ENCODE measurements at places on chromosomes 7 and 10. TPM values are rescaled to one million over a fixed set of nuclear protein-coding genes. Genes with fewer than 3 reads are reported as not detected.
A peak's percentile ranks its signal among the peaks of the same experiment; 100 is the strongest.

VWA2 gene
- total RNA-seq, result 0.09 TPM

SH2D4B gene
- total RNA-seq, result 0.11 TPM

KCNIP2 gene
- 5.5 TPM for total RNA-seq

IGFBP3 gene
- total RNA-seq, result 29.0 TPM

GRCh38 chr10:5142199-5142598 is 42.8 kb downstream of the AKR1C8 start:
- DNase-seq, result no peak

DNA sequence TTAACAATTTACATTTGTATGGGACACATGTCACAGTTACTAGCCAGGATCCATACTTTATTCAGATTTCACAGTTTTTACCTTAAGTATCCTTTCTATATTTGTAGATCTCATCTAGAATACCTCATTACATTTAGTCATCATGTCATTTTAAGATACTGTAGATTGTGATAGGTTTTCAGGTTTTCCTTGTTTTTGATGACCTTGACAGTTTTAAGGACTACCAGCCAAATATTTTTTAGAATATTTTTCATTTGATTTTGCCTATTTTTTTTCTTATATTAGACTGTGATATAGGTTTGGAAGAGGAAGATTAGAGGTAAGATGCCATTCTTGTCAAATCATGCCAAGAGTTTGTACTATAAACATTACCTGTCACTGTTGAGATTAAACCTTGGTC is 460.3 kb downstream of the ANKRD7 start:
- DNase-seq, result no peak

- peak; percentile 81 for DNase-seq
Measured at GRCh38 chr7:4707217-4707741, 25.2 kb downstream of the FOXK1 start.

DNA sequence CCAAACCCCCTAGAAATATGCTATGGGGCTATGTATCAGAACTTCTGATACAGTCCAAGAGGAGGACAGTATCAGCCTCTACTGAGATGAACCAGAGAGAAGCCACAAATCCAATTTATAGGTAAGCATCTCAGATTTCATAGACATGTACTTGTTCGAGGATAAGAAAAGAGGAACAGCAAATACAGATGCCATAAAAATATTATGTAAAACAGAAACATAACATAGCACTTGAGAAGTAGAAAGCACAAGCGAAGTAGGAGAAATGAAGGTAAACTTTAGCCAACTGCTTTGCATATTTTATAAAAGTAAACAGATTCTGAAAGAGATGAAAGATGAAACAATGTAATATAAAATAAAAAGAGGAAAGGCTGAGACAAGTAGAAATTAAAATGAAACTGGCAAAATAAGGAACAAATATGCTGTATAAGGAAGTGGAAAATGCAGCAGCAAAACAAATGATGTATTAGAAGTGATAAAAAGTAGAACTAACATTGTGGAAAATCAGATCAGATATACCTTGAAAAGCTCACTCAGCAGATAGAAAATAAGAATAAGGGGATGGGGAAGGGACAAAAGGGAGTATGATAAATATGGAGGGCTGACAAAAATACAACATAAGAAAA is 135.1 kb downstream of the SKAP2 start:
- DNase-seq, result no peak

DNA sequence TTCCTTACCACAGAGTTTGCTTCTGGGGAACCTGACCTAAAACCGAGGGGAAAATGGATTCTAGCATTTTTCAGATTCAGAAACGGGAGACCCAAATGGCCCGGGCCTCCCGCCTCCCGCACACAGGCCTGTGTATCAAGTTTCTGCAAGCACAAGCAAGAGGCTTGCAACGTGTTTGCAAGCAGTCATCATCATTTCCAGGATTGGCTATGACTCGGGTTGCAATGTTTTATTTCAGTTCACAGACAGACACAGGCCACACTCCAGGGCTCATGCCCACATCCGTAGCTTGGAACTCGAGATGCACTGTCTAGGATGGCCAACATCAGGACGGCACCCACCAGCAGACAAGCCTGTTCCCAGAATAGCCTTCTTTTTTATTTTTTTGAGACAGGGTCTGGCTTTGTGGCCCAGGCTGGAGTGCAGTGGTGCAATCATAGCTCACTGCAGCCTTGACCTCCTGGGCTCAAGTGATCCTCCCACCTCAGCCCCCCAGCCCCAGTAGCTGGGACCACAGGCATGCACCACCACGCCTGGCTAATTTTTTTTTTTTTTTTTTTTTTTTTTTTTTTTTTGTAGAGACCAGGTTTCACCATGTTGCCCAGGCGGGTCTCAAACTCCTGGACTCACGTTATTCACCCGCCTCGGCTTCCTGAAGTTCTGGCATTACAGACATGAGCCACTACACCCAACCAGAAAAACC is 68.1 kb upstream of the FOXK1 start:
- no peak for DNase-seq

DNA sequence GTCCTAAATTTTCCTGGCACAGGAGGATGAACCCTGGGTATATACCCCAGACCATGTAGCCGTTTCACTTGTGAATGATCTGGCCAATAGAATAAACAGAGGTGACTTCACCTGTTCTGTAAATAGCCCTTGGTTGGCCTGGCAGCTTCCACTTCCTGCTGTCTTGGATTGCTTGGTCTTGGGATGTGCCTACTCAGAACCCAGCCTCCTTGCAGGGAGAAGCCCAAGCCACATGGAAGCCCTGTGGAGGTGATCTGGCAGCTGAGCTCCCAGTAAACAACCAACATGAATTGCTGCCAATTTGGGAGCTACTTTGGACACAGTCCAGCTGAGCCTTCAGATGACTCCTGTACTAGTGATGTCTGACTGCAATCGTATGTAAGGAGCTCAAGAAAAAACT is 4.8 kb upstream of the RAPGEF5 start:
- no peak for DNase-seq

GRCh38 chr10:5293691-5294550 is 70.8 kb upstream of the UCN3 start:
- DNase-seq, result peak; percentile 91

- no peak for DNase-seq
Measured at GRCh38 chr10:44294726-44295412, 90.0 kb downstream of the CXCL12 start.

DNA sequence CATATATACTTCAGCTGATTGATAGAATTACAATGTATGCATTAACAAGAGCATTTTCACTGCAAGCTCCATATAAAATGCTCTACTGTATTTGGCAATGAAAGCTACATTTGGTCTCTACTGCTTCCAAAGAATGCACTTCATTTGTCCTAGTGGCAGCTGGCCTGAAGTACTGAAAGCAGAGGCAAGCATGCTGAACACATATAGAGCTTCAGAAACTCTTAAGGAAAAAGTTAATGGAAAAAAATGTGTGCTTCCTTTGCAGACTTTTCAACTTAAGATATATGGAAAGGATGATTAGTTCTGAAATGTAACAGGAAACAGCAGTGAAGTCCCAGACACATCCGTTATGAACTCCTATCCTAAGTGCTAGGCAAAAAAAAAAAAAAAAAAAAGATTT is 537.1 kb upstream of the POM121L12 start:
- DNase-seq, result peak; percentile 13

Data from neural progenitor cell (in vitro differentiated cells).